ENCODE measurements at places on chromosomes 2 and 18.

- no peak for DNase-seq
These were observed 26.5 kb upstream of the CREB1 start for GRCh38 chr2:207503234-207503633.

- DNase-seq, result no peak
These were observed 184.2 kb downstream of the PDE1A start for GRCh38 chr2:182242609-182243008.

DNA sequence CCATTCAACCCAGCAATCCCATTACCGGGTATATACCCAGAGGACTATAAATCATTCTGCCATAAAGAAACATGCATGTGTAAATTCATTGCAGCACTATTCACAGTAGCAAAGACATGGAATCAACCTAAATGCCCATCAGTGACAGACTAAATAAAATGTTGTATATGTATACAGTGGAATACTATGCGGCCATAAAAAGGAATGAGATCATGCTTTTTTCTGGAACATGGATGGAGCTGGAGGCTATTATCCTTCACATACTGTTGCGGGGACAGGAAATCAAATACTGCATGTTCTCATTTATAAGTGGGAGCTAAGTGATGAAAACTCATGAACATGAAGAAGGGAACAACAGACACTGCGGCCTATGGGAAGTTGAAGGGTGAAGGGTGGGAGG, 65.1 kb downstream of the EHBP1 start:
- no peak for DNase-seq

DNA sequence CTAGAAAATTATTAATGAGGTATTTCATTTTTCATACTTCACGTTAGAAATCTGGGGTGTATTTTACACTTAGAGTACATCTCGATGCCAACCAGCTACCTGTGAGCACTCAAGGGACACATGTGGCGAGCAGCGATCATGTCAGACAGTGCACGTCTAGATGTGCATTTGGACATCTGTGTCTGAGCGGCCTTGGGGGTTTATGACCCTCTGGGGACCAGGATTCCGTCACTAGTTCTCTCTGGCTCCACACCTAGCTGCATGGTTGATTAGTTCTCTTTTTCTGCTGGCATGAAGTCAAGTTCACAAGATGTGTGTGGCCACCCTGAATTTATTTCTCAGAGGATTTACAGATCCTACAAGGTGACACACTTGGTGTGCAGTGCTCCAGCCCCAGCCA, 192.2 kb downstream of the TSN start:
- DNase-seq, result no peak

DNA sequence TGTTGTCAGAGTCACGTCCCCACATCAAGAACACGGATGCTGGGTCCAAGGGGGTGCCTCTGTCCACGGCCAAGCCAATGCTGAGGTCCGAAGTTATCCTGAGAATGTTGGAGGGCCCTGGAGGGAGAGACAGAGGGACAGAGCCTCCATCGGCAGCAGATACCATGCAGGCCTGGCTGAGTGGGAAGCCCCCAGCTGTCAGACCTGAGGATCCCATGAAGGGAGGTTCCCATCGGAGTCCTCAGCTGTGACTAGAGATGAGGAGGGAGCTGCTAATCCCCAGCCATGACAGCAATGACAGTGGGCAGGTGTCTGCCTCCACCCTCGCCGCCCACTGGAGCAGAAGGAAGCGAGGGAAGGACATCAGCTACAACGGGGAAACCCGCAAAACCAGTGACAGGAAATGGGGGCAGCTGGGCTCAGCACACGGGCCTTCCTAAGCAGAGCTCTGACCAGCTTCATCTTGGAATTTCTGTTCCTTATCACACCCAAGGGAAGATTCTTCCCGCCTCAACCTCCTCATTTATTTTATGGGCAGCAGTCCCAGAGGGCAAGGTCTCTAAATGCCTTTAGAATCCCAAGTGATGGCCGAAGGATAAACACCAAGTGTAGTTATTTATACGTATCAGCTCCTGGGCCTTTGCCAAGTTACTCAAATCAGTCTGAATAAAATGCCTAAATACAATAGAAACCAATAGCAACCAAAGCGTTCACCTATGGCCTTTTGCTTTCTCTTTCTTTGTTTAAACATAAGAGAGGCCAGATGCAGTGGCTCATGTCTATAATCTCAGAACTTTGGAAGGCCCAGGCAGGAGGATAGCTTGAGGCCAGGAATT, 32.2 kb downstream of the FAM178B start:
- DNase-seq, result no peak

DNA sequence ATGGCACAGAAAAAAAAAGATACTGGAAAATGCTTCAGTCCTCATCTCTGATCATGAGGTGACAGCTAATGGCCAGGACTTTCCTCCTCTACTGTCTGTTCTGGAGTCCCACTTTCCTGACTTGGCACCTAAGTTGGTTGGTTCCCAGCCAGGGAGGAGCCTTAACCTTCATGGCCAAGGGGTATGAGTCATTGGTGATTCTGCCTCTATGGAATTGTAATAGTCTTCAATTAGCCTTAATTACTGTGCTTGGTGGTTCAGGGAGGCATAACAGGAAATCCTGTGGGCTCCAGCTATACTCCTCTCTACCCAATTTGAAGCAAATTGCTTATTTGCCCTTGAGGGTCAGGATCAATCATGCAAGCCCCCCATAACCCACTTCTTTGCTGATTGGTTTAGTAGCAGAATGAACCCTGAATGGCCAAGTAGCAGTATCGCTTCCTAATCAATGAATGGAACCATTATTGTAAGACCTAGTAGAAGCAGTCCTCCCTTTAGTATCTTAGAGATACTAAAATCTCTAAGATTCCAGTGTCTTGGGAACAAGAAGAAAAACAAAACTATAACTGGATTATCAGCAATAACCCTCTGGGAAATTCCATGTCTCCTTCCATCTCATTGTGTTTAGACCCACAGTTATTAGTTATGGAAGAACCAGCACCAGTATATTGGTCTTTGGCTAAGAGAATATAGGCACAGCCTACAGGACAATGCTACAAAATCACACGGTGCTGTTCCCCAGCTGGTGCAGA, 109.0 kb downstream of the COL6A3 start:
- DNase-seq, result no peak

- no peak for DNase-seq
These were observed 210.9 kb upstream of the OSR1 start for GRCh38 chr2:19569300-19569791.

DNA sequence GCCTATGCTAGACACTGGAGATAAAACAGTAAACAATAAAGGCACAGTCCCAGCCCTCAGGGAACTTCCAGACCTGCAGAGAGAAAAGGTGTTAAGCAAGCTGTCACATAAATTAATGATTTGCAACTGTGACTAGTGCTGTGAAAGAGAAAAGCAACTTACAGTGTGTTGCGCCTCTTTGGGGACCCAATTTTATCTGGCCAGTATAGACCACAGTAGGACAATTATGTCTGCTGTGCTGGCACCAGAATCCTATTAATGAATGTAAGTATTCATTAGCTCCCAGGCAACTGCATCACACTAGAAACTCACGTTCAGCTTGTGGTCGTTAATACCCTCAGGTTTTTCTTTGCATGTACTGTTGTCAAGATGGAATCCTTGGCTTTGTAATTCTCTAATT, 55.3 kb upstream of the CHST9 start:
- no peak for DNase-seq

DNA sequence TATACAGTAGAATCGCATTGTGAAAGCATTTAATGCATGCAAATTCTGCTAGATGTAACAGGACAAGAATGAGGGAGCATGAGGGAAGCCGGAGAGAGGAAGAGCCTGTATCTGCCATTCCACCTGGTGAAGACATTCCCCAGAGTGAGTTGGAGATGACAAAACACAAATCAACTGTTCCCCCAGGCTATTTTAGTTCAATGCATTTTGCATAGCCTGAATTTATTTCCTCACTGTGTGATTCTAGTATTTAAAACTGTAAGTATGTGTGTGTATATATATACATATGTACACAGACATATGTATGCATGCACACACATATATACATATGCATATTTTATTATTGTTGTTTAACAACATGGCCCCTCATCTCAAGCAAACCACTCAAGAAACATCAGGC, 54.7 kb downstream of the CCDC68 start:
- DNase-seq, result no peak

GRCh38 chr2:28649481-28650265, 102.0 kb upstream of the PPP1CB start:
- no peak for DNase-seq

- no peak for DNase-seq
These were observed 12.2 kb downstream of the EML6 start for GRCh38 chr2:54735636-54736035.

DNA sequence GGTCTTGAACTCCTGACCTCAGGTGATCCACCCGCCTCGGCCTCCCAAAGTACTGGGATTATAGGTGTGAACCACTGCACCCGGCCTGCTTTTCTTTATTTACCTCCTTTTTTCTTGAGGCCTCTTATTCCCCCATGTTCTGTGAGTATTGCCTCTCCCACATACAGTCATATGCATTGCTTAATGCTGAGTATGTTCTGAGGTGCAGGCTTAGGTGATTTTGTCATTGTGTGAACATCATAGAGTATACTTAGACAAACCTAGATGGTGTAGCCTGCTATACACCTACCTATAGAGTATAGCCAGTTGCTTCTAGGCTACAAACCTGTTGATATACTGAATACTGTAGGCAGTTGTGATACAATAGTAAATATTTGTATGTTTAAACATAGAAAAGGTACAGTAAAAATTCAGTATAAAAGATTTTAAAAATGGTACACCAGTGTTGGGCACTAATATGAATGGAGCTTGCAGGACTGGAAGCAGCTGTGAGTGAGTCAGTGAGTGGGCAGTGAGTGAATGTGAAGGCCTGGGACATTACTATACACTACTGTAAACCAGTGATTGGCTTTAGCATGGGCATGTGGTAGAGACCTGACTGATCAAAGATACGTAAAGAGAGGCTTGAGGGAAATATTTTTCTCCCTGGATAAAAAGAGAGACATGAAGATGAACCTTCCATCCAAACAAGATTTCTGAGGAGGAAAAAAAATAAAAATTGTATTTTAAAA, 17.6 kb downstream of the SLC39A10 start:
- DNase-seq, result no peak

- no peak for DNase-seq
These were observed 6.7 kb downstream of the CWC22 start for GRCh38 chr2:180000434-180000833.

GRCh38 chr18:76882146-76882545, 59.8 kb downstream of the ZNF236 start:
- no peak for DNase-seq

GRCh38 chr2:202072737-202073401, at the start of gene KIAA2012:
Gene KIAA2012, plus strand, starts transcription at chr2:202073255. Its CDS starts 373 bp downstream, at chr2:202073628.
- no peak for DNase-seq

- DNase-seq, result no peak
These were observed 100.0 kb upstream of the DTNA start for GRCh38 chr18:34609986-34610648.

DNA sequence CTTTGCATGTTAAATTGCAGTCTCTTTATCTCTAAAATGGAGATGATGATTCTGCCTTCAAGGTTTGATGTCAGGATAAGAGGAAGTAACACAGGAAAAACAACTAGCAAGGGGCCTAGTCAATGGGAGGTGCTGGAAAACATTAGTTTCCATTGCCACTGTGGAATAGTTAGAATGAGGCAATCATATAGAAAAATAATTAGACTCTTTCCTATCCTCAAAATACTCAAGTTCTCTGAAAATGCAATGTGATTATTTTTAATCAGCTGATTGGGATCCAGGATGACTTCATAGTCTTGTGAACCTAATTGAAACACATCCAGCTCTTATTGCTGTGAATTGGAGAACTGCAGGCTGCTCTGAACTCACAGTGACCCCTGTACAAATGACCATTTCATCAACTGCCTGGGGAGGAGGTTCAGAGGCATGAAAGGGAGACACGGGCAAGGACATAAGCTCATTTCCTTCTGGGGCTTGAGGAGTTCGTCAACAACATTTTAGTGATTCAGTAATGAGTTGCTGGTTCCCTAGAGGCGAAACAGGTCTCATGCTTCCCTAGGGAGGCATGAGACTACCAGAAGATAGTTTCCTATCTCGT, 422.5 kb downstream of the LPIN1 start:
- no peak for DNase-seq

- DNase-seq, result no peak
These were observed 1.2 kb downstream of the LRP2 start for GRCh38 chr2:169360984-169361705.

GRCh38 chr2:169136885-169137534, 67.6 kb downstream of the DHRS9 start:
- DNase-seq, result no peak

DNA sequence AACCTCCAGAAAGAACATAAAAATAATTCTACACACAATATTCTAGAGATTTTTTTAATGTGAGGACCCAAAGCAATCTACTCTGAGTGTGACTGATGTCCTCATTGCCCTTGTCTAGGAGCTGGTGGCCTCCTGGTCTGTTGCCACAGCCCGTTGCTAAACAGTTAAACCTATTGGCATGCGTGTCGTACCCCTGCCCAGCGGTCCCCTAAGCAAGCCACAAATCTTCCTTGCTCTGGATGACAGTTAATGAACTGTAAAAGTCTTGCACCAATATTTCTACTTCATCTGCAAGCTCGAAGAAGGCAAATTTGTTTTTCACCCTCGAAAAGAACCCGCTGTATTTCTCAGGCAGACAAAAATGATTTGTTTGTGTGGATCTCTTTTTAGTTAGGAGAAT, 489.1 kb upstream of the MEX3C start:
- DNase-seq, result no peak

DNA sequence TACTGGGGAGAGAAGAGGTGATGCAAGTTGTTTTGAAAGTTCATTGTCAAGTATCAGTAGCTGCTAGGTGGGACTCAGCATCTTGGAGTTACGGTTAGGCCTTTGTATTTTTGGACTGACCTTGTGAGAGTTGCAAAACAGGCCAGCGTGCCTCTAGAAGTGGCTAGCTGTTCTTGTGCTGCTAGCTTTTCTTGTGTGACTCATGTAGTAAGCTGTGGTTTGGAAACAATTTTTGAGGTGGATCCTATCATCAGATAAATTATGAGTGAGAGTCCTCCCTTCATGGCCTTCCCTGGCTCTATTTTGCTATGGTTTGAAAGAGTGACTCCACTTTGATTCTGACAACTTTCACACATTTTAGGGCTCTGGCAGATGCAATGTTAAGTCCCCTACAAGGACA, 409.2 kb upstream of the HS6ST1 start:
- DNase-seq, result no peak

- no peak for DNase-seq
These were observed 18.5 kb downstream of the USP34 start for GRCh38 chr2:61452392-61452791.

- no peak for DNase-seq
These were observed 36.9 kb upstream of the VWA3B start for GRCh38 chr2:98050070-98050469.

GRCh38 chr2:200962811-200963123, 693 bp downstream of the ORC2 start:
- DNase-seq, result no peak

- no peak for DNase-seq
These were observed 34.0 kb downstream of the LOXHD1 start for GRCh38 chr18:46622999-46623398.

DNA sequence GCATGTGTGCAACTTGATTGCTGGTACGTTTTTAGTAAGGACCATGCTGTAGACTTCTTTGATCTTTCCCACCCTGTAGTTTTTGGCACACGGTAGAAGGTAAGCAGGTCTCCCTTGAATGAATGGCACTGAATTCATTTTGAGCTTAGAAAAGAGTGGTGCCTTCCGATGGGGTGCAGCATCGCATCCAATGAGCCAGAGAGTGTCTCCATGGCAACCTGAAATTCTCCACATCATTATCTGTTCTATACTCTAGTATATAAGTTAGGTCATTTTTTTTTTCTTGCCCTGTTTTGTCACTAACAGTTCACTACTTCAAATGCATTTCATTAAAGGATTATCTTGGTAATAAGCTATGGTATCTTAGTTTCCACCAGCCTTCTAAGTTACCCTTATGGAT, 81.2 kb upstream of the REV1 start:
- no peak for DNase-seq
